ENCODE measurements at places on chromosomes 13 and 19.

DNA sequence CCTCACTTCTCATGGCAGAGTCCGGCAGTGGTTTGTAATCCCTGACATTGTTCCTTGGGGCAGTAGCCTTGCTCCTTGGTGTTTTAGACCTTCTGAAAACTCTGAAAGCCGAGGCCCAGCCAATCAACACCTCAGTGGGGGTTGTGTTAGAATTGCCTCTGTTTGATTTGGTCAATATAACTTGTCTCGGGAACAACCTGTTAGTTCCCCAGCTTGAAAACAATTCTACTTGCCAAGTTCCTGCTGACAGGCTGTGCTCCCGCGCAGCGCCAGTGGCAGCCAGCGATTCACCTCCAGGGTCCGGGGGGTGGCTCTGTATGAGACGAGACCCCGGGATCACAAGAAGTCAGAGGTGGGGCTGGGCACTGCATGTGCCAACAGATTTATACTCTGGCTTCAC lies 81.4 kb upstream of the MEDAG start:
- no peak for DNase-seq

DNA sequence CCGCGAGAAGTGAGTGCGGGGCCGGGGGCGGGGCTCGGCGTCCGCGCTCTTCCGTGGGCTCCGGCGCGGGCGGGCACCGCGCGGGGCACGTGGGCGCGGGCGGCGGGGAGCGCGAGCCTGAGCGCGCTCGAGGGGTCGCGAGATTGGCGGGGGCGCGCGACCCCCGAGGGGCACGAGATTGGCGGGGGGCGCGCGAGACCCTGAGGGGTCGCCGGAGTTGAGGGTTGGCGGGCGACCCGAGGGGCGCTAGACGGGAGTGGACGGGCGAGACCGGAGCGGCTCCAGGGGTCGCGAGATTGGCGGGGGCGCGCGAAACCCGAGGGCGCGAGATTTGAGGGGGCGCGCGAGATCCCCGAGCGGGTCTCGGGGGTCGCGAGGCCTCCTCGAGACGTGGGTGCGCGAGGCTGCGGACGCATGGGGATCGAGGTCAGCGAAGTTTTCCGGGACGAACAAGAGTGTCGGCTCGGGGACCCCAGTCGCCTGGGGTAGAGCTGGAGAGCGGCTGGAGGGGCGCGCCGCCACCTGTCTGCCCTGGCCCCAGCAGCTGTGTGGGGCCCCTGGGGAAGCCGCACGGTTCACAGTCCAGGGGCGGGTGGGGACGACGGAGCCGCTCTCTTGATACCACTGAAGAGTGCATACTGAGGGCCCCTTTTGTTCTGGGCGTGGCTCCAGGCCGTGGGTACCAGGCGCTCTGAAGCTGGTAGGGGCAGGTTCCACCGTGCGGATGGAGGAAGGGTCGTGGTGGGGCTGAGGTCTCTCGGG lies 682 bp downstream of the SSBP4 start:
- no peak for DNase-seq

DNA sequence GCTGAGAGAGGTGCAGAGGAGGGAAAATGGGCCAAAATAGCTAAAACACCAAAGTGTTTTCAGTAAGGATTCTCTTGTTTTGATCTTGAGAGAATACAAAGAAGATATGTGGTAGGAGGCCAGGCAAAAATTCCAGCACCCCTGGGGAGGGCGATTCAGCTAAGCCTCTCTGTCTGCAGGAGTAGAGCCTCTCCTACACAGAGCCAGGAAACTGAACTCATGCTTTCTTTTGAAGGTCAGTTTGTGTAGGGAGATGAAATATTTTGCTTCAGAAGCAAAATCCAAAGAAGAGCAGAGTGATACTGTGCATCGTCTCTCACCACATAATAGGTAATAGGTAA lies 565.0 kb downstream of the FGF9 start:
- DNase-seq: no peak

- no peak for DNase-seq
These were observed 172.7 kb downstream of the SLITRK1 start for GRCh38 chr13:83709426-83710132.

DNA sequence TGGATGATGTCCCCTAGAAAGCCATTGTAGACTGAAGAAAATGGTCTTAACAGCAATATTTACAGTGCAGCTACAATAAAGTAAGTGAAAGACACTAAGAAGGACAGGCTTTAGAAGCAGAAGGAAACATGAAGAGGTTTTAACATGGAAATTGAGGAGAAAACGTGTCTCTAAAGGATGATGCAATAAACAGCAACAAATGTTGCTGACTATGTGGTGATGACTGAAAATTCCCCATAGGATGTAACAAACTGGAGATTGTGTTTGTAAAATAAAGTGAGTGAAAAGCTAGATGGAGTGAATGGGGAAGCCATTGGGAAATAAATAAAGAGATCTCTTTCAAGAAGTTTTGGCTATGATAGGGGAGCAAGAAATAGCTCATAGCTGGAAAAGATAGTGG lies 186.7 kb upstream of the IPO5 start:
- DNase-seq: no peak

DNA sequence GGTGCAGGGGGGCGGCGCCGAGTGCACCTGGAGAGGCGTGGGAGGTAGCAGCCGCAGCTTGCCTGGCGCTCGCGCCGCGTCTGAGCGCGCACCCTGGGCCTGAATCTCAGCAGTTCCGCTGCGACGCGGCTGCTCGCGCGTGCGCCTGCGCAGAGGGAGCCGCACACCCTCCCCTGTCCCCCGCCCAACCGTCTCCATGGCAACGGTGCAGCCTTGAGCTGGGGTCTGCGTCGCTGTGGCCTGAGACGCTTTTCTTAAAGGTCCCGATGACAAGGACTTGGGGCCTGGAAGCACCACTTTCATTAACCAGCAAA lies at the start of gene PNMA8B:
Gene PNMA8B (minus strand): TSS at position 82 of the 314 bp plus-strand sequence. CDS start 402 bp downstream, outside the sequence.
- DNase-seq: peak; percentile 63

DNA sequence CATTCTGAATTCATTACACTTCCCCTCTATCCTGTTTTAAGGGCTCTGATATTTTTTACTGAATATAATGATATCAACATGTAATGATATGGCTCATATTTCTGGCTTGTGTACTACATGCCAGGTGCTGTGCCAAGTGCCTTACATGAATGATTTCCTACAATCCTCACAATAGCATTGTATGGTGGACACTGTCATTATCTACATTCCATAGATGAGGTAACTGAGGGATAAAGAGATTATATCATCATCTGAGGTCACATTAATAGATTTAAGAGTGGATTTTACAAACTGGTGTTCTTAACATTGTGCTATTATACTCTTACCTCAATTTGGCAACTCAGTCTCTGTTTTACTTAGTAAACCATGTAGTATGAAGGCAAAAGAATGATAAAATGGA lies 502.0 kb downstream of the LIG4 start:
- DNase-seq: no peak

DNA sequence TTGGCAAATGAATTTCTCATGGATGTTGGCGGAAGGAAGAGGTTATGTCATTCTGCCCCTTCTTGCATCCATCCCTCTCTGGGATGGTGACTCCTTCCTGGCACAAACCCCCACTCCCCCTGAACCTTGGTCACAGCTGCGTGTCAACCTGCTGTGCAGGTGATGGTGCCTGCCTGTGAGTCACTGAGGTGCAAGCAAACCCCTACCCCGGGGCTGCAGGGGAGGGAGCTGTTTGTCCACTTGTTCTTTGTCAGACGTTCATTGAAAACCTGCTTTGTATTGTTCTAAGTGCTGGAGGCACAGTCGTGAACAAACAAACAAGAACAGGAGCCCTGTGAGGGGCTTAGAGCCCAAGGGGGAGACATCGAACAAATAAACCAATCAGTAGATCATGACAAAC lies 2.0 kb upstream of the GAPDHS start:
- DNase-seq: no peak

DNA sequence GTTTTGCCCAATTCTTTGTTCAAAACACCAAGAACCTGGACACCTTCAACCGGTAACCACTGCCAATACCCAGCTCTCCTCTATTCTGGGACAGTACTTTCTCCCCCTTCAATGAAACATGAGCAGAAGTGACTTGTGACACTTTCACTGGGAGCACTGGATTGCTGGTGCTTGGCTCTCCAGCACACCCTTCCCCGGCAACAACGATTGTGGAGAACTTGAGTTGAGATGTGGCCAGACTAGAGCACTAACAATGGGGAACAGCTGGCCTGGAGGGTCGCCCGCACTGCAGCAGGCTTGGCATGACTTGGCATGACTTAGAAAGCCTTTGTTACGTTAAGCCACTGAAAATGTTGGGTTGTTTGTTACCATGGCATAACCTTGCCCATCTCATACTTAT lies 7.5 kb upstream of the B3GLCT start:
- no peak for DNase-seq

DNA sequence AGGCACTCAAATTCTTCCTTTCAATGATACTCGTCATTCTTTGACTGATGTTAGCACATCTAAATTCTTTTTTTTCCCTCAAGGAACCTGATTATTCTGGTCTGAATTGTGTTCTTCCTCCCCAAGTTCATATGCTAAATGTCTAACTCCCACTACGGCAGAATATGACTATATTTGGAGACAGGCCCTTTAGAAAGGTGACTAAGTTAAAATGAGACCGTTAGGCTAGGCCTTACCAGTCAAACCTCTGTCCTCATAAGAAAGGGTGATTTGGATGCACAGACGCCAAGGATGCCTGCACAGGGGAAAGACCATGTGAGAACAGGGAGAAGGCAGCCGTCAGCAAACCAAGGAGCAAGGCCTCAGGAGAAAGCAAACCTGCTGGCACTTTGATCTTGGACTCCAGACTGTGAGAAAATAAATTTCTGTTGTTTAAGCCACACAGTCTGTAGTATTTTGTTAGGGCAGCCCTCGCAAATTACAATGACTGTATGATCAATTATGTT lies 13.1 kb upstream of the FOXO1 start:
- no peak for DNase-seq

DNA sequence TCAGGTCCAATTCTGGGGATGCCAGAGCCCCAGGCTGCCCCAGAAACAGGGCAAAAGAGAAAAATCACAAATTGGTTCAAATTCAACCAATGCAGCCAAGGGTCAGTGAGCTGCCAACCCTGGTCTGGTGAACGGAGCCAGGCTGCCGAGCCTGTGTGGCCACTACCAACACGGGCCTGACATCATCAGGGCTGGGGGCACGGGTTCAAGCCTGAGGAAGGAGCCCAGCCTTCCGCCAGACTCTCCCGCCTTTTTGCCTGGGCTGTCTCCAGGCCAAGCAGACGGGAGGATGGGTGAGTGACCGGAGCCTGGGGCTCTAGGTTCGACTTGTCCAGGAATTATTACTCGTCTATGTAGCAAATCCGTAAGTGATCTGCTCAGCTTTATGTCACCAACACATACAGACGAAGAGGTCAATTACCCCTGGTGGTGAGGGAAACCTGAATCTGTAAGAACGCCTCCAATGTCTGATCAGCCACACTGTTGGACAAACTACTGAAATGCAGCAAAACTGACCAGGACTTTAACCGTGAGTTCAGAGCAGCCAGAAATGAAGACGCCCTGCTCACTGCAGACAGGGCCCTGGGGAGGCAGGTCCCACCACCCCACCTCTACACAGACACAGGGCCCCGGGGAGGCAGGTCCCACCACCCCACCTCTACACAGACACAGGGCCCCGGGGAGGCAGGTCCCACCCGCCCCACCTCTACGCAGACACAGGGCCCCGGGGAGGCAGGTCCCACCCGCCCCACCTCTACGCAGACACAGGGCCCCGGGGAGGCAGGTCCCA lies 31.8 kb downstream of the RAB20 start:
- DNase-seq: no peak

- no peak for DNase-seq
These were observed 820.5 kb upstream of the ATXN8OS start for GRCh38 chr13:69287050-69287698.

DNA sequence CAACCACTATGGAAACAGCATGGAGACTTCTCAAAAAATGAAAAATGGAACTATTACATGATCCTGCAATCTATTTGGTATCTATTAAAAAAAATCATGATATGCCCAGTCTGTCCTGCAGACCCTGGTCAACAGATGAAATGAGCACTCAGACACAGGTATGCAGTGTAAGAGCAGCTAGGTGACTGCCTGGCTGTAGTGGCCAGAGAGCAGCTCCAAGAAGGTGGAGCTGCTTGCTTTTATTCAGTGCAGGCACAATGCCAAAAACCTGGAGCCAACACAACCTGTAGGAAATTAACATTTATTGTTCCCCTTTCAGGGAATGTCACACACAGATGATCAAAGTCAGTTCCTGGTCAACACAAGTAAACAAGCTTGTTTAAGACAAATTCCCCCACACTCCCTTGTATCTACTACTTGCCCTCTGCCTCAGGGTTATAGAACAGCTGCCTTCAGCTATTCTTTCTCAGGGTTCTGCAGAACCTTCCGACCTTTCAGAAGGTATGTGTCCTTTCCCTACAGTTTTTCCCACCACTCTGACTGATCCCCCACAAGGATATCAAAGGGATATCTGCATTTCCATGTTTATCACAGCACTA lies 933.7 kb upstream of the SLITRK5 start:
- no peak for DNase-seq

GRCh38 chr13:102510072-102510471 lies 86.7 kb upstream of the TPP2 start:
- DNase-seq: no peak

GRCh38 chr13:99382428-99383133 lies 75.4 kb upstream of the GPR183 start:
- DNase-seq: no peak

- peak; percentile 86 for DNase-seq
These were observed 10.7 kb downstream of the PTGIR start for GRCh38 chr19:46614114-46614722.

DNA sequence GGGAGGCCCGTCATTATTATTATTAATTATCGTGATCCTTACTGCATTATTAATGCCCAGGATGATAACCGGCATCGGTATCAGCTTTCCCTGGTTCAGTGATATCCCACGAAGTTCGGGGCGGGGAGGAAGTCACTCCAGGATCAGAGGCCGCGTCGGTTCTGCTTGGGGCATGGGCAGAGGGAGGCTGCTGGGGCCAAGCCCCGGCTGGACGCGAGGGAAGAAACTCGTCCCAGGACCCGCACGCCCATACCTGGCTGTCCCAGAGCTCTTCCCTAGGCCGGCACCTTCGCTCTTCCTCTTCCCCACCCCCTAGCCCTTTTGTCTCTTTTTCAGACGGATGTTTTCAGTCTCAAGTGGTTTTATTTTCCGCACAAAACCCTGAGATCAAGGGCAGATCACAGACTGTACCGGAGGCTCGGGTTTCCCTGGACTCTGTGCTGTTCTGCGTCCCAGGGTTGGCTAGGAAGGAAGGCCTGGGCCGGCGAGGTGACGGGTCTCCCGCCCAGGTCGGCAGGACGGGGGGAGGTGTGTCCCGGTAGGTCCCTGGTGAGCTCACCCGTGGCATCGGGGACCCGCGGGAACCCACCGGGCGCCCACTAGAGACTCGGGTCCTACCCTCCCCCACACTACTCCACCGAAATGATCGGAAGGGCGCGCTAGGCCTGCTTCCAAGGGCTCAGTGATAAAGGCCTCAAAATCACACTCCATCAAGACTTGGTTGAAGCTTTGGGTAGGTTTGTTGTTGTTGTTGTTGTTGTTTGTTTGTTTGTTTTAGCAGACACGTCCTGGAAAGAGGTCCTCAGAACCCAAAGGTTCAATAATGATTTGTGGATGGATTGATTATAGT lies 7.9 kb downstream of the ZIC2 start:
- DNase-seq: no peak

- DNase-seq: no peak
These were observed 16.1 kb upstream of the SLC46A3 start for GRCh38 chr13:28734906-28735305.

Measured in left ventricle myocardium inferior (tissue), 1 donor.